ENCODE measurements at places on chromosomes 11 and 22.

DNA sequence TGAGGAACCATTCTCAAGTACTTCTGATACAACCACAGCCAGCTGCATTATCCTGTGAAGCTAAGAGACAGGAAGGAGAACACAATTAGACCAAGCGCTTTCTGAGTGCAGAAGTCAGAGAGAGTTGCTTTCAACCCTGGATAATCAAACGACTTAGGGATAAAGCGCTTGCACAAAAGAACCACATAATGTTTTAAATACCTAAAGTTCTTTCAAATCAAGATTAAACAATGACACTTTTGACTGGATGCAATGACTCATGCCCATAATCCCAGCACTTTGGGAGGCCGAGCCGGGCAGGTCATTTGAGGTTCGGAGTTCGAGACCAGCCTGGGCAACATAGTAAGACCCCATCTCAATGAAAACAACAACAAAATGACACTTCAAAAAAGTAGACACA, 145.1 kb downstream of the SWAP70 start:
- DNase-seq, result no peak

GRCh38 chr11:108945341-108945740, 280.5 kb downstream of the DDX10 start:
- DNase-seq, result no peak

GRCh38 chr22:32844251-32844650, 42.7 kb downstream of the TIMP3 start:
- no peak for DNase-seq

DNA sequence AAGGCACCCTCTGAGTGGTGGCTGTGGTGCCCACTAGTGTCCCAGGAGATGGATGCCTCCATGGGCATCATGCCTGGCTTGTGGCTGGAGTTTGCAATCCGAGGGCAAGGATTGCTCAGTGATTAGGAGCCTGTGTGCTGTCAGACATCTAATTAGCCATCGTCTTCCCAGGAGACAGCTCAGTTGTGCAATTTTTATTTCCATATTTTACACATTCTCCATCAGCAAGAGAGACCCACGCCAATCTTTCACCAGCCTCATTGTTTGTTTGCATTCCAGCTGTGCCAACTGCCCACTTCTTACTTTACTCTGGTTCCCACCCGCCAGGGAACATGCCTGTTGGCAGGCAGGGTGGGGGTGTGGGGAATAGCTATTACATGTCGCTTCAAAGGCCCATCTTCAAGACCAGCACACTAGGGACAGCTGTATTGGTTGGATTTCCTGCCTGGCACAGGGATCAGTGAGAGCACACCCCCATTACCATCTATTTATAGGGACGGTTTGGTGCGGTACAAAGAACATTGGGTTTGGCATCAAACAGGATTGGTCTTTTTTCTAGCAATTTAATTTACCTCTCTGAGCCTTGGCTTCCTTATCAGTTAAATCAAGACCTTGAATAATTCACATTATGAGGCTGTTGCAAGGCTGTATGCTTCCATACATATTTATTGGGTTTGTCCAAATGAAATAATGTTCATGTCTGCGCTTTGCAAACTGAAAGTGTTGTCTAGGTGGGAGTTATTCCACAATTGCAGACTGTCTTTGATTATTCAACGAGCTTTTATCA, 80.7 kb upstream of the NAV2 start:
- DNase-seq, result no peak
